ENCODE measurements at places on chromosomes 13 and 19.

DNA sequence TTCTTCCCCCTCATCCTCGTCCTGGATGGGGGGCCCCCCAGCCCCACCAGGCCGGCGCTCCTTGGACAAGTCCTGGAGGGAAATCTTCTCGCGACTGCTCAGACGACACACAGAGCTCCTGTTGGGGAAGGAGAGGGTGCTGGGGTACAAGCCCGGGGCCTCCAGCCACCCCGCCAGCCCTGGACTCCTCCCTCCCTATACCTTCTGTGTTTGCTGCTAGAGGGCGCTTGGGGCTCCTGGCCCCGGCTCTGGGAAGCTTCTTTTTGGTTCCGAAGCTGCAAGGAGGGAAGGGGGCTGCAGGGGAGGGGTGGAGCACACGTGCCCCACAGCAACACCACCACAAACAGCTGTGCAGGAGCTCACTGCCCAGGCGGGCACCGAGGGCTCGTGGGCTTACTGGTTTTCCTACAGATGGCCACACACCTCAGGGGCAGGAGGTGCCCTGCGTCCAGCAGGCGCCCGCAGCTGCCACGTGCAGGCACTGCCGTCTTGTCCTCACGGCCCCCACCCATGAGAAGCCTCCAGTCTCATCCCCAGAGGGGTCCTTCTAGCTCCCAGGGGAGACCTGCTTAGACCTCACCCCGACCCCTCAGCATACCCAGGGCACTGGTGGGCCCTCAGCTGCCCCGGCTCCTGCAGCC lies 20.5 kb downstream of the EPS8L1 start:
- no peak for DNase-seq

DNA sequence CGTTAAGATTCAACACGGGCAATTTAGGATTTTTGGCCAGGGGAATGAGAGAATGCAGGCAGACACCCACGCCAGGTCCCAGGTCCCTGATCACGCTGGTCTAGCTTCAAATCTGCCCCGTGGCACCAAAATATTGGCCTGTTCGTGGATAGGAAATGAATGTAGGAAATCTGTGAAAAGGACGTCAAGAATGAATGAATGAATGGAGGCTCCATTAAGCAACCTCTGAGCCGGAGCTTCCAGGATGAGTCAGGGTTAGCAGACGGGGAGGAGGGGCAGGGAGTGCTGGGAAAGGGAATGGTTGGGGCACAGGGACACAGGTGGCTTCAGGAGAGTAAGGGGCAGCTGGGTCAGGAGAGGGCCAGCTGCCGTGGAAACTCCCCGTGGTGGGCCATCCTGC lies 4.2 kb downstream of the SULT2B1 start:
- no peak for DNase-seq

DNA sequence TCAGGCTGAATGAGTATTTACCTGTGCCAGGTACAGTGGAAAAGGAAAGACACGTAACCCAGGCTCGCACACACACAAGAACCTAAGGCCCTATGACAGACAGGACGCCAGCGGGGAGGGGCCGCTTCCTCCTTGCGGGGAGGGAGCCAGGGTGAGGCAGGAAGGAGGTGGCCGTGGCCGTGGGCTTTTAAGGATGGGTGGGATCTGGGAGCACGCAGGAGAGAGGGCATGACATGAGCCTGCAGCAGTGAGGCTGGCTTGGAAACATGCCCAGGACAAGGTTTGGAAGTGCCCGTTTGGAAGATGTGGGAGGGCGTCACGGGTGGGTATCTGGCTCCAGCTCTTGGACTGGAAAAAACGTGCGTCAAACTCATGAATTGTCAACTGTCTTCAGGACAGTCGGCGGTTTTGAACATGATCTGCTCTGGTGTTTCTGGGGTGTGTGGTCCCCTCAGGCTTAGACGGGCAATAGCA lies 20.1 kb downstream of the SH3GL1 start:
- DNase-seq = peak; percentile 63

DNA sequence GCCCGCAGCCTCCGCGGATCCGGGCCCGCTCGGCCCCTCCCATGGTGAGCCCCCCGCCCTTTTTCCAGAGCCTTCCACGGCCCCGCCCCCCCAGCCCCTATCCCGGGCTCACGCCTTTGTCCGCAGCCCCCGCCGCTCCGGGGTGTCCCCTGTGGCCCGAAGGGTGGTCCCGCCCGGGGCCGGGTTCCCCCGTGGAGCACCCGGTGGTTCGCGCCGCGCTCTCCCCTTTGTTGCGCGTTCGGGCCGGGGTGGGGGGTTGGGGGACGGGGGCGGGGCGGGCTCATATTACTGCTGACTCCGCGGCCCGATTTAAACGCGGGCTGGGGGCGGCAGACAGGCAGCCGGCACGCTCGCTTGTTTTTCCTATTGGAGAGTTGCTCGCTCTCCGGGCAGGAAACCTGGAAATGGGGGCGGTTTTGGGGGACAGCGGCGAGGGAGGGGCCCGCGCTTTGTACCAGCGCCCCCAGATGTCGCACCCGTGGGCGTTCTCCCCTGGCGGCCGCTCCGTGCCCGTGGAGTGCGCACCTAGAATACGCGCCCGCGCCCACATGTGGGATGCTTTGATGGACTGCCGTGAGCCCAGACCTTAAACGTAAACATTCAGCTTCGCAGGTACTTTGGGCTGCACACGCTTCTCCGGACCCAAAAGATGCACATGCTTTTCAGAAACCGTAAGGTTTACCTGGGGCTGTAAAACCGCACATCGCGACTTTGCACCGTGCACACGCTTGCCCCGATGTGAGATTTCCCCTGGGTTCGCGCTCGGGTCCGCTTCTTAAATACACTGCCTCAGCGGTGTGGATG lies 699 bp downstream of the PTOV1 start:
- DNase-seq = peak; percentile 47

- DNase-seq = no peak
These were observed 224.7 kb downstream of the DCT start for GRCh38 chr13:94254737-94255136.

GRCh38 chr13:30116379-30116778 lies 191.0 kb downstream of the KATNAL1 start:
- DNase-seq = no peak

- DNase-seq = no peak
These were observed 210.7 kb upstream of the MIR17HG start for GRCh38 chr13:91136806-91137205.

- DNase-seq = no peak
These were observed 9.5 kb upstream of the TSPAN16 start for GRCh38 chr19:11286312-11286974.

GRCh38 chr19:36547001-36547732 lies 19.1 kb upstream of the ZNF260 start:
- no peak for DNase-seq

DNA sequence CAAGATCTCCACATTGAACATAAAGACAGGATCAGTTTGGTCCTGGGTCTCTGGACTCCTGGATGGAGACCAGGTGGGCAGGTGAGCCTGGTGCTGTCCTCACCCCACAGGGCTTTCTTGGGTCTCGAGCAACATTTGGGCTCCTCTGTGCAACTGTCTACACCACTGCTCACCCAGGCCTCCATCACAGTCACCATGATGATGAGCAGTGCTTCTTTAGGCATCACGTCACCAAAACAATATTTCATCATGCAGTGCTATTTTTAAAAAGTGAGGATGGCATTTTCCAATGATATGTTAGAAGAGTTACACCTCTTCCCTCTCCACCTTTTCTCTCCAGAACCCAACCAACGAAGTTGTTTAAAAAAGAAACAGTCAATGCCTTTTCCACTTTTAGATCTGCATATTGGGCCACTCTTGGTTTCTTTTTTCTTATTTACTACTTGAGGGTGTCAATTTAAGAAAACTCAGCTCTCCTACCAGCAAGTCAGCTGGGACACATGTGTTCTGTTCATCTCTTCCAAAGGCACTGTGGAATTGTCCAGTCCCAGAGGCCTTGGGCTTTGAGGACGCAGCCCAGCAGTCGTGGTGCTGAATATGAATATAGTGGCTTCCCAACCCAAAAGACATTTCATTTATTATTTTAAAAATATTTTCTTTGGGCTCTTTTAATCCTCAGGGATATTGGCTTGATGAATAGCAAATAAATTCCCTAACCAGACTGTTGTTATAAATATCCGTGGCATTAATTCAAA lies 405.7 kb downstream of the KCNRG start:
- DNase-seq = no peak

DNA sequence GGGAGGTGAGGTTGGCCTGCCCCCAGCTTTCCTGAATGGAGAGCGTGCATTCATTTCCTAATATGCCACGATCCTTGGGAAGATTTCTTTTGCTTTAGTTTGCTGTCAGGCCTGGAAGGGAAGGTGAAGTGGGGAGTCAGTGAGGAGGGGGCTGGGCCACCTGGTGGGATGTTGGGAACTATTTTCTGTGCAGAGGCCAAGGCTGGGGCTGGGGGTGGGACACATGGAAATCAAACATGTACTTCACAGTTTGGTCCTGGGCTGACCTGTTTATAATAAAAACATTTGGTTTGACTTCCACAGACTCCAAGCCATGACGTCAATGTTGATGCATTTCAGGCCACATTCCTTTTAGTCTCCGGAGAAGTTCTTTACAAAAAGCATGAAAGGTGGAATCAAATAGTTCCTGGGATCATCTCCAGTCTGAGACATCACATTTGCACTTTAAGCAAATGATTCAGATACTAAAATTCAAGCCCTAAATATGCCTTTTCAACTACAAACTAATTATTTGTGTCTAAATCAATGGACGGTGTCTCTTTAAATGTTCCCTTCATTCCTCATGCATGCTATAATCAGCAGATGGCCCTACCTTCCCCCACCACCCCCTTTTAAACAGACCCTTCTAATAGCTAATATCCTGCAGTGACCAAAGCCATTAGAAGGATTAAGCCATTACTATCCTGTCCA lies 41.5 kb upstream of the MEDAG start:
- no peak for DNase-seq

DNA sequence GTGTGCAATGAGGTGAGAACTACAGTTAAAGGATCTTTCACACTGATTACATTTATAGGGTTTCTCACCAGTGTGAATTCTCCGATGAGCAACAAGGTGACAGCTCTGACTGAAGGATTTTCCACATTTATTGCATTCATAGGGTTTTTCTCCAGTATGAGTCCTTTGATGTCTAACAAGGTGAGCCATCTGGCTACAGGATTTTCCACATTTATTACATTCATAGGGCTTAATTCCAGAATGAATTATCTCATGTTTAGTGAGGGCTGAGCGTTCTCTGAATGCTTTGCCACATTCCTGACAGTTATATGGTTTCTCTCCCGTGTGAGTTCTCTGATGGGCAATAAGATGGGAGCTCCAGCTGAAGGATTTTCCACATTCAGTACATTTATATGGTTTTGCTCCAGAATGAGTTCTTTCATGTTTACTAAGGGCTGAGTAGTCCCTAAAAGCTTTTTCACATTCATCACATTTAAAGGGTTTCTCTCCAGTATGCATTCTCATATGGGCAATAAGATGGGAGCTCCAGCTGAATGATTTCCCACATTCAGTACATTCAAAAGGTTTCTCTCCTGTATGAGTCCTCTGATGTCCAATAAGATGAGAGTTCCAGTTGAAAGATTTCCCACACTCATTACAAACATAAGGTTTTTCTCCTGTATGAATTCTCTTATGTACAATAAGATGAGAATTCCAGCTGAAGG lies 4.4 kb upstream of the C19orf18 start:
- no peak for DNase-seq

GRCh38 chr19:17803264-17803896 lies 8.4 kb downstream of the B3GNT3 start:
- DNase-seq = peak; percentile 49

DNA sequence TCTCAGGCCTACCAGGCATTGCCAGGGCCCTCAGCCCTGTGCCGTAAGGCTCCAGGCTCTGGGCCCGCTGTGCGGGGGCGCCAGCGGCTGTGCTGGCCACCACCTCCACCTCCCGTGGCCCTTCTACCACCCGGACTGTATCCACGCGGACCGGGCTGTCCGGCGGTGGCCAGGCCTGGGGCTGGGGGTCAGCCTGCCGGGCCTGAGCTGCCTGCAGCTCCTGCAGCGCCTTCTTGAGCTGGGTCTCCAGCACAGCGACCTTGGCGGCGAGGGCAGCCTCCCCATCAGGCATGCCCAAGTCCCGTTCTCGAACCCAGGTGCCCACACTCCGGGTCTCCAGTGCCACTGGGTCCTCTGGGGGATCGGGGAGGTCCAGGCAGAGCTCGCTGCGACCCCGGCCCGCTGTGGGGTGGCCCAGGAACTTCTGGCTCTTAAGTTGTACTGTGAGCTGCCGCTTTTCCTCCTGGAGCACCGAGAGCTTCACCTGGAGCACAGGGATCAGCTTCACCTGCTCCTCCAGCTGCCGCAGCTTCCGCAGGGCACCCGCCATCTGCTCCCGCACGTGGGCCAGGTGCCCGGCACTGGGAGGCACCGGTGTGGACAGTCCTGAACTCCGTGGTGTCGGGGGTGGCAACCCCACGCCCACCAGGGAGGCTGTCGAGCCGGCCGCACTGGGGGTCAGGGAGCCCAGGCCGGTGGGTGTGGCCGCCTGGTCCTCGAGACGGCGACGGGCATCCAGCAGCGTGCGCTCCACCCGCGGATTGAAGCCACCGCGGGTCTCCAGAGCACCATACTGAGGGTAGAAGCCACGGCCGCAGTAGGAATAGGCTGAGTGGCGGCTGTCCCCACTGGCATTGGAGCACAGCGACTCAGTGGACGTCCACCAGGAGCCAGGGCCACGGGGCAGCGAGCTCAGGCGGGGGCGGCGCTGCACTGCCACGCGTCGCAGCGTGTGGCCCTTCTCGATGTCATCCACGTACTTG lies 4.1 kb downstream of the KANK2 start:
- no peak for DNase-seq

DNA sequence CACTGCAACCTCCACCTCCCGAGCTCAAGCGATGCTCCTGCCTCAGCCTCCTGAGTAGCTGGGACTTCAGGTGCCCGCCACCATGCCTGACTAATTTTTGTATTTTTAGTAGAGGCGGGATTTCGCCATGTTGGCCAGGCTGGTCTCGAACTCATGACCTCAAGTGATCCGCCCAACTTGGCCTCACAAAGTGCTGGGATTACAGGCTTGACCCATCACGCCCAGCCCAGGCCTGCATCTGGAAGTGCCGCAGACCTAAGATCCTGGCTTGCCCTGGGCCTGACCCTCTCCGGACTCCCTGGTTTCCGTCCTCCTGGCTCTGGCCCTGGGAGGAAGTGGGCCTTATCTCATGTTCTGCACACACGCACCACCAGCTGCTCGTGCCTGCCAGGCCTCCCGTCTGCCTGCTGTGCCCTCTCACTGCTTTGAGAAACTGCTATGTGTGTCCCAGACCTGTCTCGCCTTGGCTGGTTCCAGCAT lies 4.7 kb upstream of the PTGIR start:
- DNase-seq = no peak

GRCh38 chr13:114275304-114275703 lies 6.1 kb upstream of the UPF3A start:
- no peak for DNase-seq

- no peak for DNase-seq
These were observed 3.5 kb upstream of the SIGLEC7 start for GRCh38 chr19:51138549-51138979.

- DNase-seq = no peak
These were observed 1.7 kb upstream of the ZNF446 start for GRCh38 chr19:58474291-58474996.

Data from CD4-positive, alpha-beta T cell treated with Interleukin-12 subunit alpha and Interleukin-12 subunit beta, for 1 hour (primary cell).